ENCODE measurements at places on chromosomes 16 and 17. TPM values are rescaled to one million over a fixed set of nuclear protein-coding genes. Genes with fewer than 3 reads are reported as not detected.

- DNase-seq = no peak
Observed at GRCh38 chr16:71373073-71373472, 14.6 kb downstream of the CALB2 start.

GRCh38 chr17:17781591-17782496 lies 54.9 kb downstream of the SREBF1 start:
- no peak for DNase-seq

GRCh38 chr16:60091529-60091928 lies 1357.4 kb upstream of the GOT2 start:
- DNase-seq = no peak

GRCh38 chr16:50354082-50354481 lies 14.7 kb downstream of the BRD7 start:
- DNase-seq = no peak

- no peak for DNase-seq
Observed at GRCh38 chr16:12202486-12202885, 226.0 kb downstream of the SNX29 start.

GRCh38 chr16:17270111-17270510 lies 200.6 kb downstream of the XYLT1 start:
- DNase-seq = no peak

DNA sequence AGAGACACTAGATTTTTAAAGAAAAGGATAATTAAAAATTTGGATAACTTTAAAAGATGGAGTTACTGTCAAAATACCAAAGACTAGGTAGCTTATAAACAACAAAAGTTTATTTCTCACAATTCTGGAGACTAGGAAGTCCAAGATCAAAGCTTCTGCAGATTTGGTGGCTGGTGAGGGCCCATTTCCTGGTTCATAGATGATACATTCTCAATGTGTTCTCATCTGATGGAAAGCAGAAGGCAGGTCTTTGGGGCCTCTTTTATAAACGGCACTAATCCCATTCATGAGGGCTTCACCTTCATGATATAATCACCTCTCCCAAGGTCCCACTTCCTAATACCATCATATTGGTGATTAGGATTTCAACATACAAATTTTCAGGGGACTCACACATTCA lies 33.7 kb downstream of the NLK start:
- no peak for DNase-seq

GRCh38 chr16:1984347-1985225 lies 593 bp downstream of the GFER start:
- DNase-seq = no peak

GRCh38 chr17:58121925-58122324 lies 26.3 kb upstream of the OR4D1 start:
- peak; percentile 17 for DNase-seq

- no peak for DNase-seq
Observed at GRCh38 chr16:11400076-11400475, 54.8 kb downstream of the RMI2 start.

GRCh38 chr16:69031877-69032301 lies 73.6 kb upstream of the HAS3 start:
- DNase-seq = peak; percentile 31

- no peak for DNase-seq
Observed at GRCh38 chr17:43350888-43351361, 47.9 kb upstream of the ARL4D start.

GRCh38 chr17:41020336-41020735 lies 6.7 kb downstream of the KRTAP1-5 start:
- peak; percentile 34 for DNase-seq

DNA sequence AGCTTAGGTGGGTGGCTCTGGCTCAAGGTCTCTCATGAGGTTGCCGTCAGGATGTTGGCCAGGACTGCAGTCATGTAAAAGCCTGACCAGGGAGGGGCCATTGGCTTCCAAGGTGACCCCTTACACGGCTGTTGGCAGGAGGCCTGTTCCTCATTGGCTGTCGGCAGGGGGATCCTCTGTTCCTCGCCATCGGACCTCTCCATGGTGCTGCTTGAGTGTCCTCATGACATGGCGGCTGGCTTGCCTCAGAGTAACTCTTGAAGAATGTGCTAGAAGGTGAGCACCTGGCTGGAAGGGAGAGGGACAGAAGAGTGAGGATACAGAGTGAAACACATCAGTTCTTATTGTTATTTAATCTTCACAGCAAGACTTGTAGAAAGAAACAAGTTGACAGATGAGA lies 4.7 kb upstream of the RPRML start:
- DNase-seq = no peak

- no peak for DNase-seq
Observed at GRCh38 chr17:29393436-29393835, 3.3 kb downstream of the TAOK1 start.

- no peak for DNase-seq
Observed at GRCh38 chr16:20899477-20900298, 470 bp downstream of the DCUN1D3 start.

- DNase-seq = no peak
Observed at GRCh38 chr16:12057266-12057665, 80.7 kb downstream of the SNX29 start.

DNA sequence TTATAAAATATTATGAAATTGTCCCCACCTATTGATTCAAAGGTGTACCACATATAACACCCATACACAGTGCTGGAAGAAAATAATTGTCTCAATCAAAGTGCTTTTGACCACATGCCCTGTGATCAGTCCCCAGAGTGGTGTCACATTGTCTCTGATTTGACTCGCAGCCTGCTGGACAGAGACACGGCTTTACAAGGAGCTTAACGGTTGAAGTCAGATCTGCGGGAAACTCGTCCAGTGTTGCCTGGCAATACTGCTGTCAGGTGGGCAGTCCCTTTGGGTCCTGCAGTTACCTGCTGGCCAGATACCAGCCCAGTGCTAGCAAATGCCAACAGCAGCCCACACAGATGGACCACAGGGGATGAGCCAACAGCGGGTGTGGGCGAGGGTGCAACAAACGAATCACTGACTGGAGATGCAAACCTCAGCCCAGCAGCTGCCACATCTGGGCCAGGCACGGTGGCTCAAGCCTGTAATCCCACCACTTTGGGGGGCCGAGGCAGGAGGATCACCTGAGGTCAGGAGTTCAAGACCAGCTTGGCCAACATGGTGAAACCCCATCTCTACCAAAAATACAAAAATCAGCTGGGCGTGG lies 26.2 kb upstream of the SSTR2 start:
- no peak for DNase-seq

GALR2 gene
- 2.8 TPM for total RNA-seq

KRTAP4-9 gene
- not detected for total RNA-seq

ACE gene
- 1.4 TPM for total RNA-seq

SYT17 gene
- total RNA-seq = 45.2 TPM

CDH13 gene
- total RNA-seq = not detected

CCL2 gene
- not detected for total RNA-seq

SPN gene
- total RNA-seq = 0.17 TPM

NR1D1 gene
- 10.7 TPM for total RNA-seq

ADAP2 gene
- 0.76 TPM for total RNA-seq

GPR142 gene
- not detected for total RNA-seq

NAGS gene
- 1.0 TPM for total RNA-seq

PDXDC1 gene
- total RNA-seq = 93.5 TPM

FAHD1 gene
- 41.2 TPM for total RNA-seq

EMP2 gene
- total RNA-seq = 137 TPM
